ENCODE measurements at places on chromosomes 3 and 15.

DNA sequence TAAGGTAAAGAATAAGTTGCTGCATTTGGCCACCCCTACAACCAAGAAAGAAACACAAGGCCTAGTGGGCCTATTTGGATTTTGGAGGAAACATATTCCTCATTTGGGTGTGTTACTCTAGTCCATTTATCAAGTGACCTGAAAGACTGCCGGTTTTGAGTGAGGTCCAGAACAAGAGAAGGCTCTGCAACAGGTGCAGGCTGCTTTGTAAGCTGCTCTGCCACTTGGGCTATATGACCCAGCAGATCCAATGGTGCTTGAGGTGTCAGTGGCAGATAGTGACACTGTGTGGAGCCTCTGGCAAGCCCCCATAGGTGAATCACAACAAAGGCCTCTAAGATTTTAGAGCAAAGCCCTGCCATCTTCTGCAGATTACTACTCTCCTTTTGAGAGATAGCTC, 491.3 kb downstream of the TAFA4 start:
- DNase-seq, result no peak

- no peak for DNase-seq
Observed at GRCh38 chr3:190122198-190122771, 1.6 kb upstream of the P3H2 start.

DNA sequence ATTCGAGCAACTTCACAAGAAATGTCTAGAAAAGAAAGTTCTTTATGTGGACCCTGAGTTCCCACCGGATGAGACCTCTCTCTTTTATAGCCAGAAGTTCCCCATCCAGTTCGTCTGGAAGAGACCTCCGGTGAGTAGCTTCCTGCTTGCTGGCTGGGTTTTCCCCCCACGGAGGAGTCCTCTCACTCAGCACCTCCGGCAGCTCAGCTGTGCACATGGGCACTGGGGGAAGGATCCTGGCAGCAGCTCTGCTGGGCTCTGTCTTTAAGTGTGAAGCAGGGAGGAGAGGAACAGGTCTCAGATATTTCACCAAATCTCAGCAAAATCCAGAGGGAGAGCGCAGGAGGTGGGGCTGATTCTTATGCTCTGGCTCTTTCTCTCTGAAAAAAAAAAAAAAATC, 684 bp downstream of the CAPN3 start:
- DNase-seq, result no peak

DNA sequence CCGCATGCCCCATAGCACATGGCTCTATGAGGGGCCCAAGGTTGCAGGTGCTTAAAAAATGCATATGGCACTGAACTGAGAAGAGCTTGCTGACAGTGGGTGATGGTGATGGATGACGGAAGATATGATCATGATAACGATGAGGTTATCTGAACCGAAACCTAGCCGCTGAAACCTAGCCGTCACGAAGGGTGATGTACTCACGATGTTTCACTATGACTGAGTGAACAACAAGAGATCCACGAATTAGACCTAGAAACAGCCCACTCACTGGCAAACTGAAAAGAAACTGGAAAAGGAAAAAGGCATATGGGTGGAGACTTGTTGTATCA, 57.6 kb upstream of the BCL6 start:
- no peak for DNase-seq

DNA sequence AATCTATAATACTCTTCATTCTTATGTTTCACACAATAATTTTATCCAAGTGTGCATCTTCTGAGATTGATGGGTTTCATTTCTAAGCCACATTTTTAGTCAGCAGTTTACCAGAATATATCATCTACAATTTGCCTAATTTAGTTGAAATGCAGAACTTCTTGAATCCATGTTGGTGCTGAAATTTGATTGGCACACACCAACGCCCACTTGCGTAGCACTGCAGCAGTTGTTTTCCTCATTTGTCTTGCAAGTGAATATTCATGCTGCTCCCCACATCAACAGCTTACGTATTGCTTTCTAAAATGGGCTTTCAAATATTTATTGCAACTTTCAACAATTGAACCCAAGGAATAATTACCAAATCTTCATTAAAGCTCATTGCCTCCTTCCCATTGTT, 87.8 kb upstream of the CTDSPL start:
- no peak for DNase-seq

DNA sequence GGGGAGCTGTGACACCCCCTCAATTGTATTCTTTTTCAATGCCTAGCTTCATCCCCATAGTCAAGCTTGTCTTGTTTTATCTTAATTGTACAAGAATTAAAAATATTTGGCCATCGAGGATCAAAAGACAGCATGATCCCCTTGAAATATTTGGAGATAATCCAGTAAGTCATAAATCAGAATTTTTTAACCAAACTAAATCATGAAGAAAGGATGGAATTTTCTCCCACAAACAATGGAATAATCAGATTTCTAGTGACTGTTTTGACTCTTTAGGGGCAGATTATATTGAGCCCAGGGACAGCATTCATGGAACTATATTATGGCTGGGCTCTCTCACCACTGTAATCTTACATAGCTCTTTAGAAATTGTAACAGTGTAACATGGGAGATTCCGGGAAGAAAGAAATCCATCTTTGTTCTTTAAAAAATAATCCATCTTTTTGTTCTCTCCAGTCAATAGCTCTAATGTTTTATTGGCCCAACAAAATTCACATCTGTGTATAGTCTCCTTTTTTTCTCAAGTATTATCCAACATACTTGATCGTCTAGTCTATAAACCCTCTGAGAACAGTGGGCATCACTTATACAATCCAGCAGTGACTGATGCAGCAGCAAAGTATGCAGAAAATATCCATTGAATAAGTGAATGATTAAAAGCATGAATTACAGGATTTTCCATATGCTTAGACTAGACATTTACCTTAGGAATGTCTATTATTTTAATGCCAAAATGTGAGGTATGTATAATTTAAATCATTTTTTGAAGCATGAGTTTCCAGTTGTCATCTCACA, 277.0 kb upstream of the PLSCR5 start:
- DNase-seq, result no peak

DNA sequence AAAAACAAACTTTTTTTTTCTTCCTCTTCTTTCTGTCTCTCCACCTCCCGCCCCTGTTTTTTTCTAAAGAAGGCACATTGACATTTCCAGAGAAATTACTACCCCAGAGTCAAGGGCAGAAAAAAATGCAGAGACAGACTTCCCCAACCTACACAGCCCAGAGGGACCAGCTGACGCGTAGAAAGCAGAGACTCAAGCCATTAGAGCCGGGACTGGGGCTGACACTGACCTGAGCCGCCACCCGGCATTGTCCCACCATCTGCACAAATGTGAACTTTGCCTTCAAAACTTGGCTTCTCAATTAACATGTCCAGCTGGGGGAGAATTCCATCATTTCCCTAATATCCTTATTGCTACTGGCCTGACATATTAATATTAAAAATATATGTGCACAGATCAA, 385.6 kb downstream of the NR2F2 start:
- no peak for DNase-seq

DNA sequence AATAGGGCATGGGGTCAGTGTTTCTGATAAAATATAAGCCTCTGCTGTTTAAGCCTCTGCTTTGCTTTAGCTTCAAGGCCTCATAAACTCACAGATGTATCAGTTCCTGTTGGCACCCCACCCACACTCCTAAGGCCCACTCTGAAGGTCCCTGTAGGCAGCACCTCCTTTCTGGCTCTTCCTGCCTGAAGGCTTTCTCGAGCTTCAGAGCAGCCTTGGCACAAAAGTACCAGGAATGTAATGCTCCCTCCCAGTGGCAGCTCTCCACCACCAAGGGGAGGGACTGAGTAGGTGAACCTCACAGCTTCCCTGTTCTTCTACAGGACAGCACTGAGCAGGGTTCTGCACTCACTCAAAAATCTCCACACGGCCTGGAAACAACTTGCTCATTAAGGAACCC, 102.2 kb downstream of the ABHD5 start:
- DNase-seq, result no peak

- DNase-seq, result no peak
Observed at GRCh38 chr15:93066834-93067648, 22.0 kb downstream of the RGMA start.

GRCh38 chr15:55907797-55908196, 85.6 kb downstream of the NEDD4 start:
- no peak for DNase-seq

GRCh38 chr3:47001731-47002170, 22.3 kb downstream of the NBEAL2 start:
- DNase-seq, result no peak

DNA sequence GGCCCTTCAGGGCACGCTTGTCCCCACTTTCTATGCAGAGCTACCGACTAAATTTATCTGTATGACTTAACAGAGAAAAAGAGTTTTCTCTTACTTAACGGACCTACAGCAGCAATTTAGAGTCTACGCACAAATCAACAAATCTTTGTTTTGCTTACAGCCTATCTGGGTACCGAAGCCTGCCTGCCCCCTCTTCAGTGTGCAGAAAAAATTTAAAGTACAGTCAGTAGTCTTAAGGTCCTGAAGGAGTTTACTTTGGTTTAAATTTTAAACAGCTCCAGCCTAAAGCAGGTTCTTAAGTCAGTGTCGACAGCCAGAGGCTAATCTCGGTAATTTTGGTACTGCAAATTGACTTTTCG, 570 bp downstream of the SACM1L start:
- DNase-seq, result no peak

GRCh38 chr3:30682434-30683155, 76.2 kb downstream of the TGFBR2 start:
- DNase-seq, result no peak

GRCh38 chr3:132417695-132418411, 551 bp downstream of the DNAJC13 start:
- no peak for DNase-seq

DNA sequence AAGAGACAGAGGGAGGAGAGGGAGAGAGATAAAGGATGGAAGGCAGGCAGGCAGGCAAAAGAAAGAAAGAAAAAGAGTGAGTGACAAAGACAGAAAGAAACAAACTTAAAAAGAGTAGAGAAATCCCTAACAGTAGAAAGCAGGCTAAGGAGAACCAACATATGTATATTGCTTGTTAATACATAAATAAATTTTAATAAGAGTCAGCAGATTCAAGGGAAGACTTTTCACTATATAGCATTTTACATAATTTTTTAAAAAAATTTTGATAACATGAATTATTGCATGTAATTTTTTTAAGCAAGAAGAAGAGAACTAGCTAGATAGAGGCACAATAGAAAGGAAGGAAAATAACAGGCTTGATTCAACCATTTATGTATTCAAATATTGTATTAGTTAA, 291.6 kb downstream of the KCNH8 start:
- no peak for DNase-seq

- DNase-seq, result no peak
Observed at GRCh38 chr3:101574388-101575112, 570 bp downstream of the PCNP start.

GRCh38 chr3:77348244-77348855, 308.5 kb downstream of the ROBO2 start:
- DNase-seq, result no peak

GRCh38 chr3:186670155-186670554, 4.3 kb downstream of the HRG start:
- no peak for DNase-seq

DNA sequence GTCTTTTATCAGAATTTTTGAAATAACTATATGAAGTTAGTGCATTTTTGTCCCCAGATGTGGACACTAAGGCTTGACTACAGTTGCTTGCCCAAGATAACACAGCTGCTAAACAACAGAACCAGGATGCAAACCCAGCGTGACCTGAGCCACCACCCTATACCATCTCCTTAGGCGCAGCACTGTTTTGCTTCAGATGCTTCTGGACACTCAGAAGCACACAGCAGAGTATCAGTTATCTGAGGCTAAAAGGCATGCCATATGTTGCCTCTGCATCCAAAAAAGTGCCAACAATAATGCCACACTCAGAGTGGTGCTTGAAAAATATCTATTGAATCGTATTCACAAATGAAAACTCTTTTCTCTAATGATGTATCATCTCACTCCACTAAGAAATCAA, 24.5 kb downstream of the KCNMB2 start:
- DNase-seq, result no peak

GRCh38 chr3:194494951-194495374, 8.2 kb upstream of the ATP13A3 start:
- DNase-seq, result no peak

DNA sequence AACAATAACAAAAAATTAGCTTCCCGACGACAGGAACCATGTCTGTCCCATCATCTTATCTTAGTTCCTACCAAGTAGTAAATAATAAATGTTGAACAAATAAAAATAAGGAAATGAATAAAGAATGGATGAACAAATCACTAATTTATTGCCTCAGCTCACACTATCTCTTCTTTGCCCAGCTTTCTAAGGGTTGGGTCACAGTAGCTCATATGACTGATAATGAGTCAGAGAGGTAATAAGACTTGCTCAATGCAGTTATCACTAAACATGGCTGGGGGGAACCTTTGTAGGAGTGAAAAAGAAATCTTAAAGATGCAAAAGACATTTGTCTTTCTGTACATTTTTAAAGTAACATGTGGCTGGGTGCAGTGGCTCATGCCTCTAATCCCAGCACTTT, 182.2 kb downstream of the WDR76 start:
- DNase-seq, result no peak
